ENCODE measurements at places on chromosomes 3 and 15.

DNA sequence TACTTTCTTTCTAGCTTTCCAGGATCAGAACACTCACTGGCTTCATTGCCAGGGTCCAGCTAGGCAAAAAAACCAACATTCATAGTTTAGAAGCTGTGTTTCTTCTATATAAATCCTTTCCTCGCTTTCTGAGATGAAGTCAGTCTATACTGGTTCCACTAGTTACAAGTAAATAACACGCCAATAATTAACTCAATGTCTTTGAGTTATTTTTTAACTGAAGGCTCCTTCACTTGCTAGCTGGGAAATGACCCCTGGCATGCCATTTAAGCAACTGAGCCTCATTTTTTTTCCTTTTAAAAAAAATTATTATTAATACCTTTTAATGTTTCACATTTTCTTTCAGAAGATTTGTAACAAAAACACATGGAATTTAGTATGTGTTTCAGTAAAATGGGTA lies 2.1 kb upstream of the CCDC174 start:
- DNase-seq, result no peak

DNA sequence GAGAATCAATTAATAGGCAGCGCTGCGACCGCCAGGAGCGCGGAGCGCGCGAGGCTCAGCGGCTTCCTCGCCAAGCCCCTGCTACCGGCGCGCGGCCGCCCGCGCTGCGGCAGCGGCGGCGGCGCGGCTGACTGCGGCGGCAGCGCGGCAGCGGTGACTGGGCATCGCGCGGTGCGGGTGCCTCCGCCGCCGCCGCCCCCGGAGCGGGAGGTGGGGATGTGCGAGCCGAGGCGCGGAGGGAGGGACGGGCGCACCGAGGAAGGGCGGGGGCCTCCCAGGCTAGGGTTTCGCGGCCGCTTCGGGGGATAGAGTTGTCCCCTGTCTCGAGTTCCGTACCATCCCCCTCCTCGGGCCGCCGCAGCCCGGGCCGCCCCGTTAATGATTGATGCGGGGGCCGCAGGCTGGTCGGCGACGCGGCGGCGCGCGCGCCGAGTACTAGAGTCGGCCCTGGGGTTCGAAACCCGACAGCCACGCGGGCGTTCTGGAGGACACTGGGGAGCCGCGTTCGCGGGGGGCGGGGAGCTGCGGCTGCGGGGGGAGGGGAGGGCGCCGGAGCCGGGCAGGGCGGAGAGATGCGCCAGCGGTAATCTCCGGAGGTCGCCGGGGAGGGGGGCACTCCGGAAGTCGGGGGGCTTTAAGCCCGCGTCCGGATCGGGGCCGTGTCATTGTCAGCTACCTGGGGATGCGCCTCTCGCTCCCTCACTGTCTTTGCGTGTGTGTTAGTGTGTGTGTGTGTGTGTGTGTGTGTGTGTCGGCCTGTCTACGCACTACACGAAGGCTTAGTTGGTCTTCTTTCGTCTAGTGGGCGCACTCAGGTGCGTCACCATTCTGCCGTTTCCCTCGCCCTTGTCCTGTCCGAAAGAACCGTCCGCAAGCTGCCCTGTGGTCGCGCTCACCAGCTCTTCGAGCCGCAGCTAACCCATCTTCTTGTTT lies at the start of gene PAQR9:
PAQR9 (minus strand) TSS at position 159 of the 933 bp plus-strand sequence. CDS start 338 bp downstream, outside the sequence.
- no peak for DNase-seq

GRCh38 chr3:28012830-28013229 lies 228.6 kb upstream of the CMC1 start:
- DNase-seq, result no peak

DNA sequence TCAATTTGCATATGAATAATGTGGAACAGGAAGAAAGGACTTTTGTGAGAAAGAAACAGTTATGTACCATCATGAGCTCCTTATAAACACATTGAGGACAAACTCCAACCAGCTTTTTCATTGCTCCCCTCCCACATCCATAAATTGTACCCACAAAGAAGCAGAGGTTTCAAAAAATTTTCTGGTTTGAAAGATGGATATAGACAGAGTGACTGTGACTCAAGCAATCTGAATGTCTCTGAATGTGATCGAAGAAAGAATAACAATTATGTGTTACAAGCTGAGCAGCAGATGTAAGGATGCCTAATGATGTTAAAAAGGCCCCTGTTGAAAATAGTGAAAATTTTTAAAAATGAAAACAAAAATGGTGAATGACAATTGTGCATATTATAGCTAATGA lies 127.4 kb downstream of the TFG start:
- DNase-seq, result no peak

- no peak for DNase-seq
Observed at GRCh38 chr3:194181612-194182529, 45.9 kb downstream of the HES1 start.

Measured in activated CD4-positive, alpha-beta T cell treated with anti-CD3 and anti-CD28 coated beads, Interleukin-2, amount 50 U/mL, for 16 hours (primary cell).